ENCODE measurements at places on chromosomes 1 and 21.
A peak's percentile ranks its signal among the peaks of the same experiment; 100 is the strongest.

GRCh38 chr1:15013767-15014166, 139.8 kb upstream of the TMEM51 start:
- DNase-seq, result no peak

DNA sequence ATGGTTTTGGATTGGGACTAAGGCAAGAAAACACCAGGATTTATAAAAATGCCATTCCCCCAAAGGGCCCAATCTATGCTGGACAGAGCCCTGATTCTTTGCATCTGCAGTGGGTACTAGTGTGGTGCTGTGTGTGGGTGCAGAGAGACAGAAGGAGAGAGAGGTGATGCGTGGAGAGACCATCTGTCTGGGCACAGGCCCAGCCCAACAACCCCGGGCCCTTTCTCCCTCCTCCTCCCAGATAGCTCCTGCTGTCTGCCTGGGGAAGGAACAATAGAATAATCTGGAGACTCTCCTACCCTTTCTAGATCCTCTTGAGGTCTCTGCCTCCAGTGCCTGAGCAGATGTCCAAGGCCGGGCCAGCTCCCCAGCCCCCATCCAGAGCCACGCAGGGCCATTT, 15.1 kb downstream of the KIAA1614 start:
- DNase-seq, result no peak

GRCh38 chr1:112418099-112418892, 22.3 kb downstream of the CTTNBP2NL start:
- no peak for DNase-seq

GRCh38 chr1:204633665-204634064, 51.9 kb downstream of the LRRN2 start:
- no peak for DNase-seq

DNA sequence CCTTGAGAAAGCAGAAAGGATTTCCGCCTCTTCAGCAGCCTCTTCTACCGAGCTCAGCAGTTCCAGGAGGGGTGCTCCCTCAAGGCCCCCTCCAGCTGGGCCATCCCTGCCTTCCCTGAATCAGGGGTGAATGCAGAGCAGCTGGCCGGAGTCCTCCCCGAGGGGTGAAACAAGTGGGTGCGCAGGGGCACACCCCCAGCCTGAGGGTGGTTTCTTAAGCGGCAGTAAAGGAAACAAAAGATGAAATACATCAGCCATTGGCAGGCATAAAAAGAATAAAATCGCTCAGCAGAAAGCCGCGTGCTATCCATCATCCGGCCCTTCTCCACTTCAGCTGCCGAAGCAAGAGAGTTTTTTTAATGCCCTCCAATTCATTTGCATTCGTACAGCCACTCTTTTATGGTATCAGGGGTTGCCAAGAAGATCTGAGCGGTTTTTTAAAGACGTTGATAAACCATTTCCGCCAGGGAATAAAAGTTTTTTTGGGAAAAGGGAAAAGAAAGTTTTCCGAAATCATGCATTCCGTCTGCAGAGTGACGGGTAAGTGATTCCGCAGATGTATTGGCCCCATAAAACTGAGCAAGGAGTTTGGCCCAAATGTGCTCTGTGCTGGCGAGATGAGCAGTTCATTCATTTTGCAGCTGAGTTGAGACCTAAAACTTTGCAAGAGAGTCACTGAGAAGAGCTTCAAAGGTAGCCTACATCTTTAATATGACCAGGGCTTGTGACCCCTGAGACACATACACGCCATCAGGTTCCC, 73.7 kb upstream of the ZC3H12A start:
- no peak for DNase-seq

DNA sequence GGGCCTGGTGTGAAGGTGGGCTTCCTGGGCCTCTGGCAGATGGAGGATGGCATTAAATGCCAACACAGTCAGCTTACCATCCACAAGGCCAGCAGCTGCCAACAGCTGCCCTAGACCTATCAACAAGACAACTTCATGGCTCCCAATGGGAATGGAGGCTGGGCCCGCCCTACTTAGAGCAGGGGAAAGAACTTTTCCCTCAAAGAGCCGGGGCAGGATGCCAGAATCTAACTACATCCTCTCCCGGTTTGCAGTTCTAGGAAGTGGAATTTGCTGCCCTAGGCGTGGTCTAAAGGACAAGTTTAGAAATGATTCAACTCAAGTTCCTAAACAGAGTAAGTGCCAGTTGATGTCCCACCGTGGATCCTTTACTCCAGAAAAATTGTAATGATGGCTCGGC, 13.1 kb downstream of the ICMT start:
- DNase-seq, result no peak

- no peak for DNase-seq
Measured at GRCh38 chr1:244409701-244410100, 42.0 kb downstream of the ADSS2 start.

GRCh38 chr1:153643816-153644215, 9.9 kb downstream of the CHTOP start:
- DNase-seq, result no peak

DNA sequence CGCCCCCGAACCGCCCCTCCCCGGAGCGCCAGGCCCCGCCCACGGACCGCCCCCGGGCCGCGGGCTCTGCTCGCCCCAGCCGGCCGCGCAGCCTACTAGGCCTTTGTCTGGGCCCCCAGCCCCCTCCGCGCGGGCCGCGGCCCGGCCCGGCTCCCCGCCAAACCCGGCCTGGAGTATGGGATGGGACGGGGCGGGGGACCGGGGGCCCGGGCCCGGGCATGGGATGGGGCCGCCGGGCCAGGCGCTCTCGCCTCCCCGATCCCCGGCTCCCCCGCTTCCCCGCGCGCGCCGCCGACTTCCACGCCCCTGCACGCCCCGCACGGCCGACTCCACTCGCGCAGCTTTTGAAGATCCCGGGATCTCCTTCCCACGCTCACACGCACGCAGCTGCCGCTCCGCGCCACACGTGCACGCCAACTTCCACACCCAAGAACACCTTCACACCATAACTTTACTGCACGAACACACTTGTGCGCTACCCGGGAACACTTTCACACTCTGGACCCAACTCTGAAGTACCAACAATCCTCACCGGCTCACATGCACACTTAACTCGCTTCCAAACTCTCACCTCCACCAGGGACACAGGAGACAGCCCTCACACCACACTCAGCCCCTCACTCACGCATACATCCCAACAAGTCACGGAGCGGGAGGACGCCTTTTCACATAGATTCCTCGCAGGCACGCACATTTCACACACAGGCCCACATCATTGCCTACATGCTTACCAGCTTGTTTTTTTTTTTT, 437 bp upstream of the HSPG2 start:
- no peak for DNase-seq

DNA sequence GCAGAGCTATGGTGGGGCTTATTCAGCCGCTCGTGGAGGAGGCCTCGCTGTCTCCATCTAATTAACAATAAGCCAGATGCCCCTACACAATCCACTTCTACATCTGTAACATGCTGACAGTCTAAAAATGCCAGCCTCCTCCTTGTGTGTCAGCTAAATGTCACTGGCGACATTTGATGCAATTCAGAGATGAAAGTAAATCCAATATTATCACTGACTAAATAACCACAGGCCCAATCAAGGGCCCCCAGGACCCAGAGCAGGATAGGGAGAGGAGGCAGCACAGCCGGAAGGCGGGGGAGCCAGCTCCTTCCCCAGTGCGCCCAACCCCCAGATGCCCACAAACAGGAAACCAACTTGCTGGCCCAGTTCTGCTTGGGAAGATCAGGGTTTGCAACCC, 76.6 kb downstream of the DMRTA2 start:
- no peak for DNase-seq

GRCh38 chr1:204859861-204860267, 10.8 kb upstream of the NFASC start:
- no peak for DNase-seq

DNA sequence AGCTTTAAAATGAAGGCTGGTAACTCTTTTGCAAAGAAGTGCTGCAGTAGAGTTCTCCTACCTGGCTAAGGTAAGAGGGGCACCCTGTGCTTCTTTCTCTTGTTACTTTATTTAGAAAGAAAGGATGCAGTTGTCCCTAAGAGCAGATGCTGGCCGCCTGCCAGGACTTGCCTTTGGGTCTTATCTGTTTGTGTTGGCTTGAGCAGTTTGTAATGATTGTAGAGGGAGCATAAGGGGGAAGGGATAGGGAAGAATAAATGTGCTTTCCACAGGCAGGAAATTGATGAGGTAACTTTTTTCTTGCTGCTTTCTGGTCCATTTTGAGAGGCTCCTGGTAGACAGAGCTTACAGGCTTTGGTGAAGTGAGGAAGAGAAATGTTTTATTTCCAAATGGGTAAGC, 229.6 kb downstream of the HHAT start:
- no peak for DNase-seq

DNA sequence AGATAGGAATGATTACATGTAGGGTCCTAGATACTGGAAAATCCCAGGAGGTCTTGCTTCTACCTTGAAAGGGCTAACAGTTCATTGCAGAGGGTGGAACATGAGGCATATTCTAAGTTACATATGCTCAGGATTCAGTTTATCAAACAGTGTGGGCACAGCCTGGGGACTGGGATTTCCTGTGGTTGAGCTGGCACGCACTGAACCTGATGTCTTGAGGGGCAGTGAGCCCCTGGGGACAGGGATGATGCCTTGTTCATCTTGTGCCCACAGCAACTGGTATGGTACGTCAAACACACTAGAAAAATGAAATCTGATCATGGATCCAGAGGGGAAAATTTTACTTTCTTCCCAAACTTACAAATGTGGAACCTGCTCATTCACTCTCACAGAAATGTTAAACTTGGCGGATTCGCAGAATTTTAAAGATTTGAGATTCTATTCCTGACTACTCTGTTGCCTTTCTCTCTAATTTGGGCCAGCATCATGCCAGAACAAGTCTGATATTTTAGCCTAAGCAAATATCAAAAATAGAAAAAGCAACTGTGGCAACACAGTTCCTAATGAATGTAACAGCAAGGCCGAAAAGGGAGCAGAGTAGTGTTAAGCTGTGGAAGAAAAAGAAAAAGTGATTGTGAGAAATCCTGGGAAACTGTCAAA, 68.2 kb upstream of the COL24A1 start:
- no peak for DNase-seq

GRCh38 chr21:44300262-44300959, 558 bp downstream of the PFKL start:
- DNase-seq, result peak; percentile 97

DNA sequence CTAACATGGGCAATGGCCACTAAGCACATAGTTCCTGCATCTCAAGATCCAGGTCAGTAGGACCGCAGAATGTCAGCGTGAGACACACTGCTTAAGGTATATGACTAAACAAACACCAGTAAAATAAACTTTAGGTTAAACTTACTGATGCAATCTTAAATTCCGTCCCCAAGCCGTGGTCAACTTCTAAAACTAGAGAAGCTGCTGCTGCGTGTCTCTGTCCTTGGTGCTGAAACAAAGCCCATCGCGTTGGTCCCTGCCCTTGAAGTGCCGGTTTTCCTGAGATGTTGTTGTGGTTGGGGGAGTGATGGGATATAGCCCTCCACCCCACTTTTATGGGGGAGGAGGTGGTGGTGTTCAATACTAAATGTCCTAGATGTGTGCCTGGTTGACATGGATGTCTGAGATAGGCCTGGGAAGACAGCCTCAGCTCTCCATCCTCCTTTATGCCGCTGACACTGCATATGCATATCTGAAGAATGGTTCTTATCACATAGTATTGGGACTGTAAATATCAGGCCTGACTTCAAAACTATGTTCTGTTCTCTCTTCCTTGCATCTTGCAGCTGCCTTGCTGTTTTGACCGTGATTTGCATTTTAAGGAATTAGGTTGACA, 72.0 kb upstream of the KCNA3 start:
- peak; percentile 4 for DNase-seq

All from H54 (cell line).